ENCODE measurements at places on chromosomes 5 and 9. TPM values are rescaled to one million over a fixed set of nuclear protein-coding genes. Genes with fewer than 3 reads are reported as not detected.
A peak's percentile ranks its signal among the peaks of the same experiment; 100 is the strongest.

GRCh38 chr5:112548246-112548881 is 129.3 kb upstream of the EPB41L4A start:
- H3K36me3 ChIP-seq: no peaks in the 10 kb centered on the region
- H3K27ac ChIP-seq: peak overlapping the region; percentile 29
- H3K4me1 ChIP-seq: no peaks in the 10 kb centered on the region
- no peak for DNase-seq

- H3K4me1 ChIP-seq: no peaks in the 10 kb centered on the region
- no peak for DNase-seq
- no peak overlapping the region for H3K4me3 ChIP-seq
- H3K36me3 ChIP-seq: no peaks in the 10 kb centered on the region
- no peak overlapping the region for H3K27ac ChIP-seq
Measured at GRCh38 chr9:125810161-125810560, 63.0 kb downstream of the PBX3 start.

- DNase-seq: no peak
- H3K27ac ChIP-seq: no peak overlapping the region
- H3K4me1 ChIP-seq: no peaks in the 10 kb centered on the region
- no peak overlapping the region for H3K4me3 ChIP-seq
- peaks cover 10% of the 10 kb centered on the region for H3K27me3 ChIP-seq
Measured at GRCh38 chr5:112696786-112697185, 40.9 kb upstream of the APC start.

DNA sequence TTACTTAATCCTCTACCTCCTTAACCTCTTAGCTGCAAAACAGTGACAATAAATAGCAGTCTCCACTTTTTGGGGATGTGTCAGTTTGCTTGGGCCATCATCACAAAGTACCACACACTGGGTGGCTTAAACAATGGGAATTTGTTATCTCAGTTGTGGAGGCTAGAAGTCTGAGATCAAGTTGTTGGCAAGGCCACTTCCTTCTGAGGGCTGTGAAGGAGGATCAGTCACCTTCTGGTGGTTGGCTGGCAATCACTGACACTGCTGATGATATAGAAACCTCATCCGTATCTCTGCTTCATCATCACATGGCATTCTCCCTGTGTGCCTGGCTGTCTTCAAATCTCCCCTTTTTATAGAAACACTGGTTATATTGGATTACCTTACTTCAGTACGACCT is 187.1 kb upstream of the TBC1D2 start:
- H3K36me3 ChIP-seq: no peaks in the 10 kb centered on the region
- no peak overlapping the region for H3K27ac ChIP-seq
- peaks cover 13% of the 10 kb centered on the region for H3K27me3 ChIP-seq
- no peak overlapping the region for H3K4me3 ChIP-seq

DNA sequence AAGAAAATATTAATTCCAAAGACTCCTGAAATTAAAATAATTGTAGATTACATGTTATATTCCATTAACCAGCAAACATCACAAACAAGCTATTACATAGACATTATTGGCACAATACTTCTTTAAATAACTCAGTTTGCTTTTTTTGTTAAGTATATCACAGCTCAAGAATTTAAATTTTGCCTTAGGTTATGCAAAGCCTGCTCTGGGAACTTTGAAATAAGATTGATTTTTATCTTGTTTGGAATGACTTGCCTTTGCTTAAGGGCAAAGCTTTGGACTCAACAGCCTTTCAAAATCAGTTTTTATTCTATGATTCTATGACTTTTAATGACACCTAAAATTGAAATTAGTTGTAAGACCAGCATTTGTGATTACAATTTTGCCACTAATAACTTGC is 78.2 kb downstream of the ALDH7A1 start:
- no peak overlapping the region for H3K4me3 ChIP-seq
- H3K27ac ChIP-seq: no peak overlapping the region
- H3K36me3 ChIP-seq: no peaks in the 10 kb centered on the region
- H3K4me1 ChIP-seq: peaks cover 2% of the 10 kb centered on the region
- no peaks in the 10 kb centered on the region for H3K27me3 ChIP-seq

GRCh38 chr5:102313912-102314311 is 17.8 kb upstream of the SLCO4C1 start:
- DNase-seq: no peak
- H3K4me3 ChIP-seq: no peak overlapping the region
- no peaks in the 10 kb centered on the region for H3K36me3 ChIP-seq
- no peak overlapping the region for H3K27ac ChIP-seq
- no peaks in the 10 kb centered on the region for H3K4me1 ChIP-seq

- H3K4me1 ChIP-seq: peaks cover 78% of the 10 kb centered on the region
- H3K27ac ChIP-seq: peak overlapping the region; percentile 96
- peaks cover 2% of the 10 kb centered on the region for H3K36me3 ChIP-seq
- peak overlapping the region; percentile 80 for H3K4me3 ChIP-seq
Measured at GRCh38 chr5:134543820-134544614, 18.5 kb downstream of the JADE2 start.

- no peaks in the 10 kb centered on the region for H3K27me3 ChIP-seq
- H3K27ac ChIP-seq: peak overlapping the region; percentile 71
- DNase-seq: no peak
- peaks cover 10% of the 10 kb centered on the region for H3K4me1 ChIP-seq
Measured at GRCh38 chr5:103561685-103562452, 720 bp downstream of the NUDT12 start.

Gene PCDHA1
- not detected for total RNA-seq

- peaks cover 2% of the 10 kb centered on the region for H3K27me3 ChIP-seq
- no peak overlapping the region for H3K27ac ChIP-seq
- DNase-seq: no peak
- H3K36me3 ChIP-seq: no peaks in the 10 kb centered on the region
- no peak overlapping the region for H3K4me3 ChIP-seq
Measured at GRCh38 chr5:148858106-148858505, 31.7 kb downstream of the ADRB2 start.

DNA sequence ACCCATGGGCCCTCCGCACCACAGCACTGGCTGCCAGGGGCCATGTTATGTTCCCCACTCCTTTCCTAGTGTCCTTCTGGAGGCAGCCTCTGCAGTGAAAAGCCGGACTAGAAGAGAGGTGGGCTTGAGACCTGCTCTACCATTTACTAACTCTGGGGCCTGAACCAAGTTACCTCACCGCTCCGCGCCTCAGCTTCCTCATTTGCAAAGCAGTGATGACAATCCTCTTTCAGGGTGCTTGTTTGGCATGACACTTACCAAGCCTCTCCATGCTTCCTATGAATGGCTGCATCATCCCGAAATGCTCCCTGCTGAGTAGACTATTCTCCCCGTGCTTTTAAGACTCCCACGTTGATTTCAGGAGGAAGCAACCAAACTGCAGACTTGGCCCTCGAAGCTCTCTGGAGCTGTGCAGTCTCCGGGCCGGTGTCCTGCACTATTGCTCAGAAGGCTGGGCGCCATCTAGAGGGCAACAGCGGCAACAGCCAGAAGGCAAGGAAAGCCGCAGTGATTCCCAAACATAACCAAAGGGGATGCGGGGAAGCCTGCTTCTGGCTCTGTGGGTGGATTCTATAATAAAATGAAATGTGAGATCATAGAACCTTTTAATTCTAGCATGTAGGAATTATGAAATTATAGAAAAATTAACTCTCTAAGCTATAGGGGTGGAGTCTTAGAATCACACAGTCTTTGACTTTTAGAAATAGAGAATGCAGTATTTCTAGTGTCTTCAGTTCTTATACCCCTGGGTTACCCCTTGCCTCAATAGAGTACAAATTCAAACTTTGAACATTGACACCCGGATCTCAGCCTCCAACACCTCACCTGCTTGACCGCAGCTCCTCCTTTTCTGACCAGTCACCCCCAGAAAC is 599.8 kb upstream of the BRINP1 start:
- H3K27me3 ChIP-seq: peaks cover 21% of the 10 kb centered on the region
- H3K27ac ChIP-seq: no peak overlapping the region
- H3K4me1 ChIP-seq: no peaks in the 10 kb centered on the region

Gene SLC34A3
- total RNA-seq: not detected

Gene CAMK4
- total RNA-seq: 274 TPM

Gene PLPPR1
- total RNA-seq: not detected

Gene PRDM9
- total RNA-seq: not detected

Gene HTR1A
- total RNA-seq: not detected

- no peaks in the 10 kb centered on the region for H3K27me3 ChIP-seq
- H3K4me3 ChIP-seq: no peak overlapping the region
- H3K4me1 ChIP-seq: no peaks in the 10 kb centered on the region
- no peak overlapping the region for H3K27ac ChIP-seq
- no peak for DNase-seq
Measured at GRCh38 chr9:111389406-111389805, 59.4 kb upstream of the OR2K2 start.

GRCh38 chr9:107044872-107045271 is 181.9 kb downstream of the ZNF462 start:
- no peaks in the 10 kb centered on the region for H3K36me3 ChIP-seq
- H3K4me3 ChIP-seq: no peak overlapping the region
- H3K4me1 ChIP-seq: no peaks in the 10 kb centered on the region

- H3K4me3 ChIP-seq: no peak overlapping the region
- H3K4me1 ChIP-seq: no peaks in the 10 kb centered on the region
- peaks cover 7% of the 10 kb centered on the region for H3K27me3 ChIP-seq
- no peak overlapping the region for H3K27ac ChIP-seq
- peak; percentile 48 for DNase-seq
Measured at GRCh38 chr5:73902327-73903051, 276.5 kb downstream of the ARHGEF28 start.

DNA sequence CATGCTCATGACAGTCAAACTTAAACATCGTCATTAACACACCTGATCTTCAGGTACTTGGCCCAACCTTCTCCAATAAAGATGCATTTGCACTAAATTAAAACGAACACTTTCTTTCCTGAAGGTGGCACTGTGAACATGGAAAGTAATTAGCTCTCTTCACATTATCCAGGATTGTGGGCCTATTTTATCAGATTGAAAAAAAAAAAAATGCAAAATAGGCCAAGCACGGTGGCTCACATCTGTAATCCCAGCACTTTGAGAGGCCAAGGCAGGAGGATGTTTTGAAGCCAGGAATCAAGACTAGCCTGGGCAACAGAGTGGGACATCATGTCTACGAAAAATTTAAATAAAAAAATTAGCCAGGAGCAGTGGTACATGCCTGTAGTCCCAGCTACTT is 14.4 kb upstream of the CDC20B start:
- peaks cover 37% of the 10 kb centered on the region for H3K27me3 ChIP-seq
- H3K4me3 ChIP-seq: no peak overlapping the region
- no peaks in the 10 kb centered on the region for H3K4me1 ChIP-seq
- no peaks in the 10 kb centered on the region for H3K36me3 ChIP-seq

DNA sequence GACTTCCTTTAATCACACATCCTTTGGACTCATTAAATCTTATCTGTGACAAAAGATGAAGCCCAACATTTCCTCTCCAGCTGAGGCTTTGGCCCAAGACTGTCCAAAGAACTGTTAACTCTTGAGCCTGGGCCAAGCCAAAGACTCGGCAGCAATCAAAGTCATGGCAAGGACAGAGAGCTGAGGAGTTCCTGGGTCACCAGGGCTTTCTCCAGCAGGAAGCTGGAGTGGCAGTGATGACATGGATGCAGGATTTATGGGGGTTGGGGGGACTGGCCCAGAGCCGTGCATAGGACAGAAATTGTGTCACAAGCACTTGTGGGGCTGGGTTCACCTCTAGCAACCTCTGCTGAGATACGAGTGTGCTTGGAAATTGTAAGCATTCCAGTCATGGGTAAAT is 440.3 kb downstream of the PLK2 start:
- H3K27me3 ChIP-seq: peaks cover 5% of the 10 kb centered on the region
- no peak overlapping the region for H3K27ac ChIP-seq
- no peak overlapping the region for H3K4me3 ChIP-seq
- H3K4me1 ChIP-seq: no peaks in the 10 kb centered on the region

DNA sequence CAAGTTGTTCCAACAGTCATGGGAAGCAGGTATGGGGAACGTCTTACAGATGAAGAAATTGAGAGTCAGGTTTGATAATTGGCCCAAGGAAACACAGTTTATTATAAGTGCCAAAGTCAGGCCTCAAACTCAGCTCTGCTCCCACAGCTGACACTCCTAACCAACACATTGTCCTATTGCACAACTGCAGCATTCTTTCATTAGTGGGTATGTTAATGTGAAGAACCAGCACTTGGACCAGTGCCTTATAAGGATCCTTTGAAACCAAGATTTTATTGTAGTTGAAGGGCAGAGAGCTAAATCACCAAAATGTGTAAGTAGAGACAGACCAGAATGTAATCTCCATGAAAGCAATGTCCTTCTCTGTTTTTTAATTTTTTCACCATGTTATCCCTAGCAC is 56.1 kb downstream of the GRIA1 start:
- H3K27ac ChIP-seq: no peak overlapping the region
- DNase-seq: no peak
- H3K4me3 ChIP-seq: no peak overlapping the region
- H3K36me3 ChIP-seq: no peaks in the 10 kb centered on the region

DNA sequence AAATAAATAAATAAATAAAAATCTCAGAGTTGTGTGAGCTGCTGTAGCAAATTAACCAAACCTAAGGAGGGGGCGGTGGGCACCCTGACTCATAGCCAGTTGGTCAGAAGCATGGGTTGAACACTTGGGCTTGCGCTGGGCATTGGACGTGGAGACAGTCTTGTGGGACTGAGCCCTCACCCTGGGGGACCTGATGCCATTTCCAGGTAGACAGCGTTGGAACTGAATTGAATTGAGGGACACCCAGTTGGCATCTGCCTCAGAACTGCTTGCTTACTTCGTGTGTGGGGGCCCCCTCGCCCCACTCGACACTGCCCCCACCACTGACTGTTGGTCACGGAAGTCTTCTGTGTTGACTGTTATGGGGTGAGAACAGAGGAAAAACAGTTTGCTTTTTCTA is 19.0 kb upstream of the TBC1D9B start:
- no peaks in the 10 kb centered on the region for H3K4me1 ChIP-seq
- H3K4me3 ChIP-seq: no peak overlapping the region
- no peak overlapping the region for H3K27ac ChIP-seq
- H3K27me3 ChIP-seq: no peaks in the 10 kb centered on the region

Gene LMBRD2
- 16.5 TPM for total RNA-seq

Gene MYMK
- total RNA-seq: not detected

- DNase-seq: no peak
- peaks cover 15% of the 10 kb centered on the region for H3K4me1 ChIP-seq
Measured at GRCh38 chr5:139065306-139065705, 132.9 kb downstream of the SIL1 start.

- H3K4me1 ChIP-seq: peaks cover 27% of the 10 kb centered on the region
- H3K36me3 ChIP-seq: peaks cover 19% of the 10 kb centered on the region
- no peaks in the 10 kb centered on the region for H3K27me3 ChIP-seq
Measured at GRCh38 chr9:33868440-33868973, 51.5 kb downstream of the UBE2R2 start.

Gene LCN10
- 11.0 TPM for total RNA-seq

Gene LMAN2
- 77.1 TPM for total RNA-seq

Gene OR2S2
- not detected for total RNA-seq

Gene FBP2
- total RNA-seq: not detected

DNA sequence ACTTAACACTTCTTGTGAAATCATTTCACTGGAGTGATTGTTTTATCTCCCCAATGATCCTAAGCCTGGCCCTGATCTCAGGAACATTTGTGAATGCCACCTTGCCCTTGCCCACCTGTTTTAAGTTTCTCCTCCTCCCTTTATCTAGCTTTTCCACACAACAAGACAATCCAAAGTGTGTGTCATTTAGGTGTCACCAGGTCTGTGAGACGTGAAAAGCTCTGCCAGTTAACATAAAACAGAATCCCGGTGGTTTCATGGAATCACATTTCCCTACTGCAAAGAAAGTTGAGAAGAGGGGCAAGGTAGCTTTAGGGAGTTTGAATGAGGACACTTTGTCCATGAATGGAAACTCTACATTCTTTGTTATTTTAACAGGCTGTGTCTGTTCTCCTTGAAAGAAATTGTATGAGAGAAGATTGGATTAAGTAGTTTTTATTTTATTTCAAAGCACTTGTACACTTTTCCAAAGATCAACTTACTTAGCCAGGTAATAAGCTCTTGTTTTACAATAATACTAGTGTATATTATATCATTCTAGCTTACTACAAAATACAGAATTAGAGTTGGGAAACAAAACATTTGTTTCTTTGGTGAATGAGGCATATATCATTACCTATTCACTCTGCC is 239.0 kb downstream of the ISL1 start:
- H3K36me3 ChIP-seq: no peaks in the 10 kb centered on the region
- H3K27me3 ChIP-seq: no peaks in the 10 kb centered on the region
- no peak for DNase-seq
